ENCODE measurements at places on chromosomes 6 and 20.

DNA sequence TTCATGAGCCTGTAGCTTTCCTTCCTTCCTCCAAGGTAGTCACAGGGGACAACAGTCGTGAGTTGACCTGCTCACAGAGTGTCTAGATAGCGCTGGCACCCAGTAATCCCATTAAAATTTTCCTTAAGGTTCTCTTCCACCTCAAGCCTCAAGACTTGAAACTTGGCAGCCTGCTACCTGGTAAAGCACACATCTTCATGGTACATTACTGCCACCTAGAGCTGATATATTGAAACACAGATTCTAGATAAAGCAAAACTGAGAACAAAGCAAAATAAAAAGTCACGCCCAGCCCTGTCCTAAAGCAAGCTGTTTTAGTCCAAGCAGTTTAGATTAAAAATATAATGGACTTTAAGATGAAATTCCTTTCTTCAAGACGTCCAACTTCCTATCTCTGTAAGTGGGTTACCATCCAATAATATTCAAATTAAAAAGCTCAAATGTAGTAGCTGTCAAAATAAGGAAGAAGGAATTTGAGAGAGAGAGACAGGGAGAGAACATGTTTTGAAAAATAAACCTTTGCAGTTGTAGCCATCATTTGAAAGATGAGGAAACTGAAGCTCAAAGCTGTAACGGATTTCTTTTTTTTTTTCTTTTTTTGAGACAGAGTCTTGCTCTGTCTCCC is 50.7 kb upstream of the CD83 start:
- peak; percentile 97 for DNase-seq

- DNase-seq, result no peak
These were observed 16.3 kb upstream of the FOXC1 start for GRCh38 chr6:1593286-1593957.

- DNase-seq, result no peak
These were observed 79.9 kb upstream of the NAA20 start for GRCh38 chr20:19937218-19937617.

- DNase-seq, result peak; percentile 48
These were observed 676.5 kb downstream of the TENT5A start for GRCh38 chr6:81075974-81076373.

DNA sequence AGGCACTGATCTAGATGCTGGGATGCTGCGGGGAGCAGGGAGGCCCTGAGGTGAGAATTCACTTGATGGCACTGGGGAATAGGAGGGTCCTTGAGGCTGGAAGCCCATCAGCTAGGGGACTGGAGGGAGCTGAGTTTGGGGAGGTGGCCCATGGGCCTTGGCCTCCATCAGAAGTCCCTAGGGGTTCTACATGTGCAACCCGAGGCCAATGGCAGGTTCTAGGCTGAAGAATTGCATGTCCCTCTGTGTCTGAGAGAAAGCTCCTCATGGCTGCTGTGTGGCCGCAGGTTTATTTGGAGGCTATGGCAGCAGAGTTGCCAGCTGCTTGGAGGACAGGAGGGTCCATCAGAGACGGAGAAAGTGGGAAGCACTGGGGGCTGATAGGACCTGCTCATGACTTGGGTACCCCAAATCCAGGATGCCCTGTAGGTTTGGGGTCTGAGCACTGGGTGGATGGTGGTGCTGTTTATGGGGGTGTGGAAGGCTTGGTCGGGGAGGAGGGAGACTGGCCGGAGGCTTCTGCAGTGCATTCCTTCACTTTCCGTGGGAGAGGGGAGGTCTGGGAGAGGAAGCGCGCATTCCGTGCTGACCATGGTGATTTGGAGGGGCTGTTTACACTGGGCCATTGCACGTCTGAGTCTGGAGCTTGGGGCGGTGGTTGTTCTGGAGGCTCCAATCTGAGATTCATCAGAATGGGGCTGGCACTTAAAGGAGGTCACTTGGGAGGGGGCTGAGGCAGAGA is 24.8 kb upstream of the PHACTR3 start:
- no peak for DNase-seq

- DNase-seq, result peak; percentile 47
These were observed 27.6 kb upstream of the EPB41L1 start for GRCh38 chr20:36126836-36127527.

GRCh38 chr6:134413241-134413643 is 95.3 kb upstream of the SGK1 start:
- DNase-seq, result no peak

Measured in NCI-H82 (cell line).